HT-29 (cell line): ENCODE measurements at places on chromosomes 13 and 19.

DNA sequence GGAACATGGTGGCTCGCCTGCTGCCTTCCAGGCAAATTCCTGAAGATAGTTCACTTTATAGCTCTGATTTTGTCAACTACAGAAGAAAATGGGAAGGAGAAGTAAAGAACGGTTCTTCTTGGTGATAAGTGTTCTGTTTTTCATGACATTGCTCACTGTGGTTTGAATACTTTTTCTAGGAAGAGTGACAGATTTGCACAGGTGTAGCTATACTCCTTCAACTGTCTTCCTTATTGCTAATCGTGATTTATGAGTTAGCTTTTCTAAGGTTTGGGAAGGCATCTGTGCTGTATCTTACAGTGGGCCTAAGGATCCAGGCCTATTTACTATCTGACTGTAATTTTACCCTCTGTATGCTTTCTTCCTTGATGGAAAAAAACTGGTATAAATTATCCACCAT, 405.6 kb downstream of the NDFIP2 start:
- DNase-seq: no peak

DNA sequence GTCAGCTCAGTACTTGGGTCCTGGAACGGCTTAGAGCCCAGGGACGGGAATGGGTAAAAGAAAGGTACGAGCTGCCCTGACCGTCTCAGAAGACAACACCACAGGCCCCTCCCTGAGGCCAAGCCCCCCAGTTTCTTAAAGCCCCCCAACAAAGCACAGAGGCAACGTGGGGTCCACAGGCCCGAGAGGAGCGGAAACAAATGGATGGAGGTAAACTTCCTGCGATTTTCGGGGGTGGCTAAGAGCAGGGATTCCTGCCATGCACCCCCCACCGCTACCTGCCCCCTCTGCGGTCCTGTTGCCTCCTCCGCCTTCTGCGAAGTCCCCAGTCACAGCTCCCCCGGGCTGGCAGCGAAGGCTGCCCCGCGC, 48.2 kb downstream of the PTPRS start:
- no peak for DNase-seq

DNA sequence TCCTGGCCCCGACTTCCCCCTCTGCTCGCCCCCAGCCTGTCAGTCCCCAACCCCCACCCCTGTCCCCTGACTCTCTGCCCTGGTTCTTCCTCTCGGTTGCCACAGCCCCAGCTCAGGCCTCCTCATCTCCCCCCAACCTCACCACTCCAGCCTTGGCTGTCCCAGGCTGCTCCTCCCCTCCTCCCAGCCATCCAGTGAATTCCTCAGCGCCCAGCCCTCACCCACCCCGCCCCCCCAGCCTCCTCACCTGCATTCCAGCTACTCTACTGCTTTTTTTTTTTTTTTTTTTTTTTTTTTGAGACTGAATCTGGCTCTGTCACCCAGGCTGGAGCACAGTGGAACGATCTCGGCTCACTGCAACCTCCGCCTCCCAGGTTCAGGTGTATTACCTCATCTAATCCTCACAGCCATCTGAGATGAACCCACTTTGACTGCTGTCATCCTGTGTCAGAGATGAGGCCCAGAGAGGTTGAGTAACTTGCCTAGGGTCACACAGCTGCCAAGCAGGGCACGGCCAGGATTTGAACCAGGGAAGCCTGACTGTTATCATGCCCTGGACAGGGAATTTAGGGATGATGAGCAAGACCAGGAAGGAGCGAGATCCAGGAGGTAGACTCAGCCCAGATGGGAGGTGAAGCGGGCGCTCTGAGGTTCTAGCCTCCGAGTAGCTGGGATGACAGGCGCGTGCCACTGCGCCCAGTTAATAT, 2.6 kb downstream of the SULT2B1 start:
- peak; percentile 81 for DNase-seq

DNA sequence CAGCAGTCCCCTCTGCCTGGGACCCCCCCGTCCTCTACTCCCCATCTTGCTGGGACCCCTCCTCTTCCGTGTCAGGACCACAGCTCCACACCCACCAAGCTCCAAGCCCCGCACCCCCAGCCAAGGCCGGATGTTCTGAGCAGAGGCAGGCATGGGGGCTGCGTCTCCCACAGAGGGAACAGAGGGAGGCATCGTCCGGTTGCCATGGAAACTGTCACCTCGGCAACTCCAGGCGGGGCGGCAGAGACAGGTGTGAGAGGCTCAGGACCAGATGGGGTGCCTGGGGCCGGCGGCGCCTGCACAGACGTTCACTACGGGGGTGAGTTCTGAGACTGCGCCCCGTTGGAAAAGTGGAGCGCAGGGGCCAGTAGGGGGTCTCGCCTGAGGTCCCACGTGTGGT, 5.4 kb downstream of the RNU6-9 start:
- DNase-seq: no peak

GRCh38 chr19:4009990-4010807, 2.7 kb downstream of the PIAS4 start:
- DNase-seq: no peak

DNA sequence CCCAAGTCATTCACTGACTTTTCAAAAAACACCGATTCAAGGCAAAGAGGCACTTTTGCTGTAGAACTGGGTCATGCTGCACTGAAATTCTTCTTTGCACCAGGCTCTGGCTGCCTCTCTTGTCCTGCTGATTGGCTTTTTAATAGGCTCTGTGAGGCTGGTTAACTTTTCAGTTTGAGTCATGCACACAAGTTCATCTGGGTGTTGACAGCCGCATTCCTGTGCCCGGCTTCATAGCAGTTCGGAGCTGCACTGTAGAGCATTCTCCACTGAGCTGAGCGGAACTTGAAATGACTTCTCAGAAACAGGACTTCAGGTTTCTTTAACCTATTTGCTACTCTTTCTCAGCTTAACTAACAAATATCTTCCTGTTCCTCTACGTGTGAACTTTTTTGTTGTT, 978.3 kb downstream of the UQCRFS1 start:
- DNase-seq: no peak

DNA sequence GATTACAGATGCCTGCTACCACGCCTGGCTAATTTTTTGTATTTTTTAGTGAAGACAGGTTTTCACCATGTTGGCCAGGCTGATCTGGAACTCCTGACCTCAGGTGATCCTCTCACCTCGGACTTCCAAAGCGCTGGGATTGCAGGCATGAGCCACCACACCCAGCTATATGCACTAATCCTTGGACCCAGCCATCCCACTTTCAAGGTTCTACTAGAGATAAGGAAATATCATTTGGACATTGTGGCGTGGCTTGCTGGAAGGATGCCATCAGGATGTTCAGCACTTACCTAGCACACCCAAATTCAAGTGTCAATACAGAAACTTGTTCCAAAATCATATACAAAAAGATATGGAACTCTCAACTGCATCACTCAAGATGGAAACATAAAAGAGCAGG, 136.4 kb downstream of the ABCC4 start:
- no peak for DNase-seq

GRCh38 chr13:96746886-96747285, 247.4 kb downstream of the OXGR1 start:
- no peak for DNase-seq

- no peak for DNase-seq
These were observed 899.8 kb upstream of the MIR17HG start for GRCh38 chr13:90447734-90448101.

DNA sequence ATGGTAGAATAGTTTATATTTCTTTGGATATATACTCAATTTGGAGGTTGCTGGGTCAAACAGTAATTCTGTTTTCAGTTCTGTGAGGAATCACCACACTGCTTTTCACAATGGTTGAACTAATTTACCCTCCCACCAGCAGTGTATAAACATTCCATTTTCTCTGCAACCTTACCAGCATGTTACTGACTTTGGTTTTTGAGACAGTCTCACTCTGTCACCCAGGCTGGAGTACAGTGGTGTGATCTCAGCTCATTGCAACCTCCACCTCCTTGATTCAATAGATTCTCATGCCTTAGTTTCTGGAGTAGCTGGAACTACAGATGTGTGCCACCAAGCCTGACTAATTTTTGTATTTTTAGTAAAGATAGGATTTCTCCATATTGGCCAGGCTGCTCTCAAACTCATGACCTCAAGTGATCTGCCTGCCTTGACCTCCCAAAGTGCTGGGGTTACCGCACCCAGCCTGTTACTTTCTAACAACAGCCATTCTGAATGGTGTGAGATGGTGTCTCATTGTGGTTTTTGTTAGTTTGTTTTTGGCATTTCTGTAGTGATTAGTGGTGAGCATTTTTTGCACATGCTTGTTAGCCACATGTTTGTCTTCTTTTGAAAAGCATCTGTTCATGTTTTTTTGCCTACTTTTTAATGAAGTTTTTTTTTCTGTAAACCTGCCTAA, 12.5 kb downstream of the ZNF714 start:
- DNase-seq: no peak

DNA sequence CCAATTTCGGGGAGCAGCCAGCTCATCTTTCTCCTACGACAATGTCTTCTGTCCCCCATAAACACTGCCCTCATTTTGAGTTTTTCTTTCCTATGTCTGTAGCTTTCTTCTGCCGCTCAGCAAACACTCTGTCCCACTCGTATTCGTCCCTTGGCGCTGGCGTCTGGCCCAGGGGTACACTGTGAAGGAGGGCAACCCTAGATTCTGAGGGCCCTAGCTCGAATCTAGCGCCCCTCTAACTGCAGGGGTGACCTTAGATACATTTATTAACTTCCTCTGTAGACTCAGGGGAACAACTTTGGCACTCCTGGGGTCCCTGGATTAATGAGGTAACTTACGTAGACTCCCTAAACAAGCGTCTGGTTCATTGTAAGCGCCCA, 677 bp upstream of the LRCH1 start:
- no peak for DNase-seq

DNA sequence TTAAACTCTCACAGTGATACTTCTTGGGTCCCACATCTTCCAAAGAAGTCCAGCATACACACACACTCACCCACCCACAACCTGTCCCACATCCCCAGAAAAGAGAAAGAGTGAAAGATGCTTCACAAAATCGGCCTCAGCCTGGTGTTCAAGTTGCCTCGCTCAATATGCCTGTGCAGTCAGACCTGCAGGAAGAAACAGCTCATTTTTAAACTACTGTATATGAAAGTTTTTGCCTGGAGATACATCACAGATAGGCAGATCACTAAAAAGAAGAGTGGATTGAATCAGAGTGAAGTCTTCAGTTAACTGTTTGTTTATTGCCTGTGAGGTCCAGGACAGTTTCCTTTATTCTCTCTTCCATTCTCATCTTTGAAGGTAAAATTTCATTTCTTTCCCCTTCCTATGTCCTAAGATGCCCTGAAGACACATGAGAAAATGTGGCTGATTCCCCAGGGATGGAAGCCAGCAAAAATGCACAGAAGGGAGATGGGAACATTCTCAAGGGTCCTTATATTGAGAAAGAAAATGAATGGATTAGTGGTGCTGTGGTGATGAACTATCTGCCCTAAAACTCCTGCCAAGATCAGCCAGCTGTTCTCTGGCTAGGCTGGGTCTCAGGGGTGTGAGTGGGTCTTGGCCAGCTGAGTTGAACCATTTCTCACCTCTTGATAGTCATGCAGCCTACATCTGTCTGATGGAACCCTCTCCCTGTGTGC, 259.0 kb downstream of the ITGBL1 start:
- no peak for DNase-seq

DNA sequence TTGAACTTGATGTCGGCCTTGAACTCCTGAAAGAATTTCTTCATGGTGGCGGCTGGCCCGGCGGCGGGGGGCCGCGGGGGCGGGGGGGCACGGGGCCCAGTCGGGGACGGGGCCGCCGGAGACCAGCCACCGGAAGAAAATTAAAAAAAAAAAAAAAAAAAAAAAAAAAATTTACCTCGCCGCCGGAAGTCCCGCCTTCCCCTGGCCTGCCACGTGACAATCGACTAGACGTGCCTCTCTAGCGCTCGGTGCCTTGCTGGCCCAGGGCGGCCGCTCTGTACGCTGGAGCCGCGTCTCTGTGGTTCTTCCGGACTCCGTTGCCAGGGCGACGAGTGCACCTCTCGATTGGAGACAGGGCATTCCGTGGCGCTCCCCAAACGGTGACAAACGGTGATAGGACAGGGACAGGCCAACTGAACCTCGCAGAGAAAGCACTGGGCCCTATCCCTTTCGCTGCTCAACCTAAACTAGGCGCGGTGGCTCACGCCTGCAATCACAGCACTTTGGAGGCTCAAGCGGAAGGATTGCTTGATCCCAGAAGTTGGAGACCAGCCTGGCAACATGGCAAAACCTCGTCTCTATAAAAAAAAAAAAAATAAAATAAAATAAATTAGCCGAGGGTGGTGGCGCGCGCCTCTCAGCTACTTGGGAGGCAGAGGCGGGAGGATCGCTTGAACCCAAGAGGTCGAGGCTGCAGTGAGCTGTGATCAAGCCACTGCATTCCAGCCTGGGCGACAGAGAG, at the start of gene UBXN6:
TSS of gene UBXN6 (minus strand) at position 141 of the 742 bp plus-strand sequence. CDS start at position 44, 97 bp downstream.
- DNase-seq: peak; percentile 97

- DNase-seq: no peak
These were observed 233.1 kb downstream of the POSTN start for GRCh38 chr13:37365496-37365895.

GRCh38 chr13:24304620-24305019, 4.8 kb upstream of the C1QTNF9 start:
- no peak for DNase-seq

GRCh38 chr19:51905206-51905605, 389 bp upstream of the ZNF649 start:
- DNase-seq: no peak

- no peak for DNase-seq
These were observed 1.5 kb downstream of the FXYD3 start for GRCh38 chr19:35117116-35117515.

DNA sequence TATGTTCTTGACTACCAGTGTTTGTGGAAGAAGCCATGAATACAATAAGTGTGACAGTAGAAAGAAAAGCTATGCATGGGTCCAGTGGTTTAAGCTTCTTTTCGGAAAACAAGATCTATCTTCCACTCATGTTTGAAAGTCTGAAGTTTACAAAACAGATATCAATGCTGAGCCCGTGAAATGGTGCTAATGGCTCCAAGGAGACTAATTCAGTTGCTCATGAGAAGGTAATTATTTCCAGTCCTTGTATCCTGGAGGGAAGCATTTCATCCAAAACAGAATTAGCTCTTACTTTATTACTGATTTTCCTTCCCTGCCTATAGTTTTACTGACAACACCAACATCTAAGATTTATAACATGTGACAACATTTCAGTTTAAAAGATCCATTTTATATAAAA, 1364.9 kb downstream of the PCDH9 start:
- DNase-seq: no peak

- no peak for DNase-seq
These were observed 68.9 kb upstream of the GPR183 start for GRCh38 chr13:99376132-99376531.

DNA sequence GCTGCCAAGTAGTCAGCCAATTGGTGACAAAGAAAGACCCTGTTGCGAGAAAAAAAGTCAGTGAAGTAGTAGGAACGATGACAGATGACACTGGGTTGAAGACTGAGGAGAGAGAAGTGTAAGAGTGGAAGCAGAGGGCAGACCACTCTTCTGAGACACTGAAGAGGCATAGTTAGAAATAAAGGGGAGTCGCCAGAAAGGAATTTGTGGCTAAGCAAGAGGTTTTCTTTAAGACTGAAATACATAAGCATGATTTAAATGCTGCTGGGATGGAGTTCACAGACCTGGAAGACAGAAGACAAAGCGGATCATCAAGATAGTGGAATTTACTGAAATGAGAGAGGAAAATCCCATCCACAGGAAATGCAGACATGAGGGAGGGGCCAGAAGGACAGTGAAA, 56.2 kb upstream of the USPL1 start:
- DNase-seq: no peak

GRCh38 chr19:16013851-16014840, 62.1 kb upstream of the TPM4 start:
- no peak for DNase-seq

- peak; percentile 89 for DNase-seq
These were observed 11.0 kb downstream of the CTU1 start for GRCh38 chr19:51097166-51097738.
